Ureter (tissue), 1 donor: ENCODE measurements at places on chromosomes 3 and 15. TPM values are rescaled to one million over a fixed set of nuclear protein-coding genes. Genes with fewer than 3 reads are reported as not detected.
A peak's percentile ranks its signal among the peaks of the same experiment; 100 is the strongest.

Gene AADACL2
- not detected for total RNA-seq

Gene DPPA4
- 0.55 TPM for total RNA-seq

DNA sequence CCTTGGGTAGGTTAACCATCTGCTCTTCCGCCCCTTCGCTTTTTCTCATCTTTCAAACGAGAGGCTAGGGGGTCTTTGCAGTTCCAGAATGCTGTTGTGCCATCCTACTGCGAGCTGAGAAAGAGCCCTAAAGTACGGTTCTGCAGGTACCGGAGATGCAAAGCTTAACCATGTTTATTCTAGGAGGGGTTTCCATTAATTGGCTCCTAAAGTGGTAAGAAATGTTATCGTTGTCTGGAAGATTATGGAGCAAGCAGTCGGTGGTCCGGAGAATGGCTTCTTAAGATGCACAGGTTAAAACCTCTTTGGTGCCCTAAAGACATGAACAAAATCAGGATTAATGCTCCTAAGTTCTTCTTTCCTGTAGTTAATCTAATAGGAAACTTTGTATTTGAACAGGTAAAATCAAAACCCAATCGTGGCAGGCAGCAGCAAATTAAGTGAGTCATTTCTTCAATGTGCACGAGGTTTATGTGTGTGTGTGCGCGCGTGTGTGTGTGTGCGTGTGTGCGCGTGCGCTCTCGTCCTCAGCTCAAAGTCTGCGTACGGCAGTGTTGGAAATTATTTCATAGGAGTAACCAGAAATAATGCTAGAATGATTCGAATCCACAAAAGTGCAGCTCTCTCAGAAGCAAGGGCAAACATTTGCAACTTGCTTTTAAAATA, 772 bp downstream of the FAM81A start:
- DNase-seq: peak; percentile 38

GRCh38 chr3:156554515-156554841, 439 bp downstream of the SSR3 start:
- no peak for DNase-seq

- DNase-seq: no peak
These were observed 110.5 kb downstream of the PGPEP1L start for GRCh38 chr15:98896802-98897732.
